Stimulated activated CD8-positive, alpha-beta memory T cell treated with anti-CD3 and anti-CD28 coated beads, Interleukin-4, amount 100 ng/mL, for 24 hours (primary cell): ENCODE measurements at places on chromosomes 7 and 10.

DNA sequence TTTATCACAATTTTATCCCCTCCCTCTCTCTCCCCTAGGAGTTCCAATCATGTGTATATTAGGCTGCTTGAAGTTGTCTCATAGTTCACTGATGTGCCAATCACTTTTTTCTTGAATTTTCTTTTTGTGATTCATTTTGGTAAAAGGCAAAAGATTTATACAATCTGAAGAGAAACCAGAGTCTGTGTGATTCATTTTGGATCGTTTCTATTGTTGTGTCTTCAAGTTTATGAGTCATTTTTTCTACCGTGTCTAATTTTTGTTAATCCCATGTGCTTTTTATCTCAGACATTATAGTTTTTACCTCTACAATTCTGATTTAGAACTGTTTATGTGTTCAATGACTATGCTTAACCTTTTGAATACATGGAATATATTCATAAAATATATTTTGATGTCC is 483.9 kb upstream of the AUTS2 start:
- DNase-seq: no peak

DNA sequence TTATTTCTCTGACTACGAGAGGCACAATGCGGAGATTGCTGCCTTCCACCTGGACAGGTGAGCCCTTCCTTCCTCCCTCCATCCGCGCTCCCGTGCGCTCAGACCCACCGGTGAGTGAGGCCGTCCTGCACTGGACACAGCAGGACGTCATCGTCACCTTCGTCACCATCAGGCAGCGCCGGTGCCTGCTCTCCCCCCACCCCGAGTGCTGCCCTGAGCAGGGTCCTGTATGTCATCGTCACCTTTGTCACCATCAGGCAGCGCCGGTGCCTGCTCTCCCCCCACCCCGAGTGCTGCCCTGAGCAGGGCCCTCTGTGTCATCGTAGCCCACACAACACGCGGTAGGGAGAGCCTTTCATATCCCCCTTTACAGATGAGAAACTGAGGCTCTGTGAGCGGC is 43.5 kb upstream of the FOXL3 start:
- DNase-seq: no peak

GRCh38 chr10:106566873-106567272 is 597.6 kb downstream of the SORCS1 start:
- no peak for DNase-seq

DNA sequence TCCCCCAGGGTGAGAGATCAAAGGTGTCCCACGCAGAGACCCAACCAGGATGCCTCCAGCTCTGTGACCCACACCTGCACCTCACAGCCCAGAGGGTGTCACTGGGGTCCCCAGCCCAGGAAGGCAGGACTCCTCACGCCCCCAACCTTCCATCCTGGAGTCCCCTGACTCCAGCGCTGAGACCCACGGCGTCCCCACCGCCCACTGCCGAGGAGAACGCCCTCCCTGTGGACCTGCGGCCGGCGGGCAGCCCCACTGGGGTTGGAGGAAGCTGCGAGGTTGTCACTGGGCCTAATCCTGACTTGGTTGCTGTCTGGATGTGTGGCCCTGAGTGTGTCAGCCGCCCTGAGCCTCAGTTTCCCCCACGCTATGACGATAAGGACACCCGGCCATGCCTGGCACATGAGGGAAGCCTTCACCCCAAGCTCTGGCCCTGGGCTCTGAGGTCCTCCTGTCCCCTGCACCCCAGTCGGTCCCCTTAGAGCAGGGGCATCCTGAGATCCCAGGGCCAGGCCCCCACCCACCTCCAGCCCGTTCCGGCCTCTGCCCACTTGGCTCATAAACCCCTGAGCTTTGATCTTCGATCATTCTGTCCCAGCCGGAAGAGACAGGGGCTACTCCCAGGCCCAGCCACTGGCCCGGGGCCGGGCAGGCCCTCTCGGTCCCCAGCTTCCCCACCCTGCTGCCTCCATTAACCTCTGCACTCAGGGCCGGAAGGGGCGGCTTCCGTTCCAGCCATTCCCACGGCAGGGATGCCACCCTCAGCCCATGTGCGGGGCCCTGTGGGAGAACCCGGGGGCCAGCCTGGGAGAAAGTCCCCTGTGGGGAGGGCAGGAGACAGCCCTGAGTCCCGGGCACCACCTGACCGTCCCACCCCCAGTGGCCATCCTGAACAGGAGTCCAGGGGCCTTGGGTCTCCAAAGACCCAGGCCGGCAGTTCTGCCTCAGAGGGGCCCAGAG is 113.2 kb downstream of the MICALL2 start:
- no peak for DNase-seq

- DNase-seq: no peak
Measured at GRCh38 chr7:46286356-46286755, 365.3 kb upstream of the IGFBP3 start.

- no peak for DNase-seq
Measured at GRCh38 chr7:156493942-156494341, 146.6 kb upstream of the RNF32 start.

- DNase-seq: no peak
Measured at GRCh38 chr7:47087866-47088265, 494.0 kb downstream of the TNS3 start.

DNA sequence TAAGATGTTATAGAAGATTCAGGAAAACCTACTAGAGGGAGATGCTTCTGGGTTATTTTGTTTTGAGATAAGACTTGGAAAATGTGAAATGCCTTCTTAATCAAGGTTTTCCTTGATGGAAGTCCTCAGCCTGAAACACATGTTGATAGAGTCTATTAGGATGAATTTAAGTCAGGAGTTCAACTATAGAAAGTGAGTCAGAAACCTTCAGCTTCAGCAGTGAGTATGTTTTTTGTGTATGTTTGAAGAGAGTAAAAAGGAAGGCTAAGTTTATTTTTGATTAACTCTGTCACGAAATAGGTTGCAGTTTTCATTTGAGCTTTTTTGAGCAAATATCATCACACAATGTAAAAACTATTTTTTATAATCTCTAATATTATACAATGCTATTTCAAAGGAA is 114.6 kb downstream of the HGF start:
- DNase-seq: no peak
